ENCODE measurements at places on chromosomes 16 and 17.

- DNase-seq: no peak
These were observed 11.9 kb upstream of the AURKB start for GRCh38 chr17:8222380-8222629.

DNA sequence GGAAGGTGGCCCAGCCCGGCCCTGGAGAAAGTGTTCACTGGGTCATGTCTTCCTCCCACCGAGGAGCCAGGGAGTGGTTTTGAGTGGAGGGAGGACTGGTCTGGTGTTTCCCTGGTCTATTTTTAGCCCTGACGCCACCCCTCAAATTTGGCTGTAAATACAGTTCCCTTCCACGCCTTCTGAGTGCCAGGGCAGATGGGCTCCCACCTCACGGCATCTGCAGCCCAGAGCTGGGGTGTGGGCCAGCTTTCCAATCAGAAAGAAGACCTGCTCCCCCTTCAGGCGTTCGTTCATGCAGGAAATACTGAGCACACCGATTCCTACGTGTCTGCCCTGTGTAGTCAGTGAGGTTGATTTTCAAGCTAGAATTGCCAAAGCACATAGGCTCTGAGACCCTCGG lies 53.7 kb downstream of the SNX20 start:
- no peak for DNase-seq

DNA sequence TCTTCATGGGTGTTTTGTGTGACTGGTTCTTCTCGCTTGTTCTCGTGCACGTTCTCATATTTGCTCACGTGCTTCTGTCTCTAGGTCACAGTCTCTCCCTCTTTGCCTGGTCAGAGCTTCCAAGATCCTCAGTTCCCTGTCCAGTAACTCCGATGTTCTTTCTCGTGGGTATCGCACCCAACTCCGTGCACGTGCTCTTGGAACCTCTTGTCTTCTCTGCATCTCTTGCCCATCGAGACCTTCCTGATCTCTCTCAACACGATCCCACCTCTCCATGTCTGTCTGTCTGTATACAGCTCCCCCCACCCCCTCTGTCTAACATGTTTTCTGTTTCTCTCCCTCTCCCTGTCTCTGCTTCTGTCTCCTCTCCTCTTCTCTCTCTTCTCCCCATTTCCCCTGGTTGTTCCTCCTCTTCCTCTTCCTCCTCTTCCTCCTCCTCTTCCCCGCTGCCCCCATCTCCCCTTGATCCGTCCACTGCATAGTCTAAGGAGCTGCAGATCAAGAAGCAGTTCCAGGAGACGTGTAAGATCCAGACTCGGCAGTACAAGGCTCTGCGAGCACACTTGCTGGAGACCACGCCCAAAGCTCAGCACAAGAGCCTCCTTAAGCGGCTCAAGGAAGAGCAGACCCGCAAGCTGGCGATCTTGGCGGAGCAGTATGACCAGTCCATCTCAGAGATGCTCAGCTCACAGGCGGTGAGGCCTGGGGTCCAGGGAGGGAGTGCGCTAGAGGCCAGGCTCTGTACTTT lies 6.1 kb downstream of the HIRIP3 start:
- no peak for DNase-seq

GRCh38 chr16:79659344-79659743 lies 58.8 kb upstream of the MAF start:
- peak; percentile 19 for DNase-seq

DNA sequence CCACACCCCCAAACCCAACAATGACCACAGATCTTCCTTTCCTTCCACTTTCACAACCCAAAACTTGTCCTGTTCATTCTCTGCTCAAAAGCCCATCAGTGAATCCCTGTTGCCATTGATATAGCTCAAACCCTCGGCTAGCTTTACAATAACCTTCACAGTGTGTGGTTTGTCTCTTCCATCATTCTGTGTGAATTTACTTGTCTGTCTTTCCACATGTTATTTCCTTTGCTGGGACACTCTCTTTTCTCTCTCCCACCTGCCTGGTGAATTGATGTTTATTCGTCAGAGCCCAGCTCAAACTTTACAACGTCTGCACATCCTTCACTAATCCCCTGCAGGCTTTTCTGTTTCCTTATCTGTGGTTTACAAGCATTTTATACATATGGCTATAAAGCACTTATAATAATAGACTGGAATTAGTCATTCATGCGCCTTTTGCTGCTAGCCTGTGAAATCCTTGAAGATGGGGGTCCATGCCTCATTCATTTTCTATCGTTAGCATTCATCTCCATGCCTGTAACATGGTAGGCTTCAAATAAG lies 114.4 kb downstream of the CDH13 start:
- no peak for DNase-seq

DNA sequence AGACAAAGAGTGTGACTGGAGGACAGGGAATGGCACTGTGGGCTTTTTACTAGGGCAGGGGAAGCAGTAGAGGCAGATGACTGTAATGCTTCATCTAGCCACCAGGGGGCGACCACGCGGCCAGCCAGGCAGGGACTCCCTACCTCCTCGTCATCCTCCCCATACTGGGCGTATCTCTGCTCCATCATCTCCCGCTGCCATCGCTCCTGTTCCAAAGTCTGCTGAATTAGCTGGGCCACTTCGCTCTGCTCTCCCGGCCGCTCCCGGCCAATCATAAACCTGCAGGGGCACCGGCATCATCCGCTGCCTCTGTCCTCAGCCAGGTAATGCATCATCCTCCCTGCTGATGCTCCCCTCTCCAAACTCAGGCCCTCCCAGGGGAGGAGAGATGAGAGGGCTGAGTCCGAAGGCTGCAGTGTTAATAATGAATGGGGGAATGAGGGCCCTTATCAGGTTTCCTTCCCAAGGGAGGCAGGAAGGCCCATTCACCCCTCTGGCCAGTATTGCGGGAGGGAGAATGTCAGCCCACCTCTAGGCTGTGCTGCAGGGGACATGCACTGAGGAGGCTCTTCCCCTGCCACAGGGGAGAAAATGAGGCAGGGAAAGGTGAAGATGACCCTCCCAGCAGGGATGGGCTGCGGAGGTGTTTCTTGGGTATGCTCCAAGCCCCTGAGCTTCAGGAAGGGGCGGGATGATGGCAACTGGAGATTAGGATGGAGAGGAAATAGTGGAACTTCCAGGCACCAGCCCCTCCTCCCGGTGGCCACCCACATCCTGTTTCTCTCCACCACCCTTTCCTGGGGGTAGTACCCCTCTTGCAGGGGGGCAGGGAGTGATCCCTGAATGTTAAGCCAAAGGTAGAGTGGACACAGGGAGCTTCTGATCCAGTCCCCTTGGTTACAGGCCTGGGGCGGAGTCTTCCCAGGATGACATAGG lies 10.3 kb upstream of the SAMD14 start:
- no peak for DNase-seq

GRCh38 chr16:48408688-48409087 lies 23.5 kb upstream of the SIAH1 start:
- no peak for DNase-seq

DNA sequence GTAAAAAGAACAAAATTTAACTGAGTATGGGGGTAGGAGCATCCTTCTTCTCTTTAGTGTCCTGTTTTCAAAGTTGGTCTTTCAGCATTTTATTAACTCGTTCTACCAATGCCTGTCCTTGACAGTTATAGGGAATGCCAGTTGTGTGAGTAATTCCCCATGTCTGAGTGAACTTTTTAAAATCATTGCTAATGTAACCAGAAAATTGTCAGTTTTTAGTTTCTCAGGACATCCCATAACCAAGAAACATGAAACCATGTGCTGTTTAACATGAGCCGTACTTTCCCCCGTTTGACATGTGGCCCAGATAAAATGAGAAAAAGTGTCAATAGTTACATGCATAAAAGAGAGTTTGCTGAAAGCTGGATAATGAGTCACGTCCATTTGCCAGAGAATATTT lies 71.4 kb upstream of the ARL4D start:
- DNase-seq: no peak

- no peak for DNase-seq
These were observed 78.1 kb upstream of the GNAO1 start for GRCh38 chr16:56113223-56113622.

DNA sequence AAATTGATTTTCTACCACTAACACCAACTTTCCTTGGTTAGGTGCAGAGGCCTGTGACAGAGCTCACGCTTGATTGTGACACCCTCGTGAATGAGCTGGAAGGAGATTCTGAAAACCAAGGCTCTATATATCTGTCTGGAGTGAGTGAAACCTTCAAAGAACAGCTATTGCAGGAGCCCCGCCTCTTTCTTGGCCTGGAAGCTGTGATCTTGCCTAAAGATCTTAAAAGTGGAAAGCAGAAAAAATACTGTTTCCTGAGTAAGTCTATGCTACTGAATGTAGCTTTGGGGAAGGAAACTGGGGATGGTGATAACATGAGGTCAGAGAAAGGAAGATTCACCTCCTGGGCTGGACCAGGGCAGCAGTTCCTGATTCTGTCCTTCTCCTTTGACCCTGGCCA lies 38.3 kb downstream of the REXO5 start:
- no peak for DNase-seq

DNA sequence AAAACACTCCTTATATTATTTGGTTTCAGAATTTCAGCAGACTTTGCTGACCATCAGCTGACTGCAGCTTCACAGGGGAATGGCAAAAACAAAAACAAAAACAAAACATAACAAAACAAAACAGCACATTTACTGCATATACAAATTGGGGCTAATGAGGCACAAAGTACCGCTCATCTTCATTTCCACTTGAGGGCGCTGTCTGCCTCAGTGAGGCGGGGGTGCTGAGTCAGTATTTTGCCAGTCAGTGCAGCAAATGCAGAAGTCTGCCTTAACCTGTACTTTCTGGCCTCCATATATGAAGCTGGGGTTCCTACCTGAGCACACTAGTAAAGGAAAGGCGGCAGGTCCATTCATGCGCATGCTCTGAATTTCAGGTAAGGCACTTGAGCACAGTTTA lies 13.5 kb upstream of the DYNLRB2 start:
- DNase-seq: no peak

- DNase-seq: no peak
These were observed 115.1 kb downstream of the MRTFB start for GRCh38 chr16:14186007-14186794.

DNA sequence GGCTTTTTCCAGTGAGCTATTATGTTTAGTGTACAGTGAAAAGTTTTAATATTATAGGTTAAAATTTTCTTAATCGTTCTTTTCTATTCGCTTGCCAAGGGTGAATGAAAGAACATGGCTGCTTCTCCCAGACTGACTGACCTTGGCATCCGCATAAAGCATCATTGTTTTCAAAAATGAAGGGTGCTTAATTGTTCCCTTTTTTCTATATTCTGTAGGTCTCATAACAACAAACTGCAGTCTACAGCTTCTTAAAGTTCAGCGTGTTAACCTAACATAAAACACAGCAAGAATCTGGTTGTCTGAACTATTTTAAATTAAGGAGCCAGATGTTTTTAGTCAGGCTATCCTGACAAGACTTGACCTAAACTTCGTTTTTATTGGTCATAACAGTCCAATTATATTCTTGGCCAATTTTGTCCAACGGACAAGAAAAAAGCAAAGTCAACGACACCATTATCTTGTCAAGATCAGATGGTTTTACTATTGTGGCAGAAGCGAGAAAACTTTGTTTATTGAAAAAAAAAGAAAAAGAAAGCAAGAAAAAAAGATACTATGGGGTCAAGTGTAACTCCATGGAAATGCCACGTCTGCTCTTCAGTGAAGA lies 14.1 kb downstream of the C17orf58 start:
- DNase-seq: no peak

GRCh38 chr17:39812466-39812865 lies 51.6 kb downstream of the IKZF3 start:
- DNase-seq: no peak
